ENCODE measurements at places on chromosomes 3 and 15. TPM values are rescaled to one million over a fixed set of nuclear protein-coding genes. Genes with fewer than 3 reads are reported as not detected.

Gene KBTBD13
- total RNA-seq, result not detected

Gene RBPMS2
- total RNA-seq, result 0.09 TPM

Gene CCDC13
- 8.6 TPM for total RNA-seq

Gene C2CD4A
- not detected for total RNA-seq

Gene CACNA1D
- 1.9 TPM for total RNA-seq

Gene DNAH1
- total RNA-seq, result 3.4 TPM

Gene CLDN18
- total RNA-seq, result not detected

Gene MKRN3
- 0.65 TPM for total RNA-seq

Gene KLHL40
- total RNA-seq, result not detected

Gene VIPR1
- total RNA-seq, result 5.6 TPM

Gene KNL1
- 1.3 TPM for total RNA-seq

Gene CORO2B
- total RNA-seq, result 8.1 TPM

Gene H1-8
- total RNA-seq, result not detected

Gene GOLGA8S
- under 0.01 TPM for total RNA-seq

Gene FETUB
- total RNA-seq, result not detected

Gene ATP10A
- total RNA-seq, result 4.4 TPM

Gene DGKG
- 0.27 TPM for total RNA-seq

Gene RLBP1
- total RNA-seq, result not detected

Gene GTF2A2
- total RNA-seq, result 38.5 TPM

Gene MYO5A
- 18.9 TPM for total RNA-seq

Gene TMCO5A
- 0.49 TPM for total RNA-seq

Gene GADL1
- 0.18 TPM for total RNA-seq

Gene ACP3
- 0.63 TPM for total RNA-seq

Gene KLHL25
- 2.8 TPM for total RNA-seq

Gene ARHGEF26
- 2.0 TPM for total RNA-seq

Gene SST
- total RNA-seq, result not detected

Gene IMPG2
- total RNA-seq, result 0.65 TPM

All from fibroblast of the aortic adventitia (primary cell).